Fibroblast of skin of right quadriceps (primary cell): ENCODE measurements at places on chromosomes 16 and 17.
A peak's percentile ranks its signal among the peaks of the same experiment; 100 is the strongest.

DNA sequence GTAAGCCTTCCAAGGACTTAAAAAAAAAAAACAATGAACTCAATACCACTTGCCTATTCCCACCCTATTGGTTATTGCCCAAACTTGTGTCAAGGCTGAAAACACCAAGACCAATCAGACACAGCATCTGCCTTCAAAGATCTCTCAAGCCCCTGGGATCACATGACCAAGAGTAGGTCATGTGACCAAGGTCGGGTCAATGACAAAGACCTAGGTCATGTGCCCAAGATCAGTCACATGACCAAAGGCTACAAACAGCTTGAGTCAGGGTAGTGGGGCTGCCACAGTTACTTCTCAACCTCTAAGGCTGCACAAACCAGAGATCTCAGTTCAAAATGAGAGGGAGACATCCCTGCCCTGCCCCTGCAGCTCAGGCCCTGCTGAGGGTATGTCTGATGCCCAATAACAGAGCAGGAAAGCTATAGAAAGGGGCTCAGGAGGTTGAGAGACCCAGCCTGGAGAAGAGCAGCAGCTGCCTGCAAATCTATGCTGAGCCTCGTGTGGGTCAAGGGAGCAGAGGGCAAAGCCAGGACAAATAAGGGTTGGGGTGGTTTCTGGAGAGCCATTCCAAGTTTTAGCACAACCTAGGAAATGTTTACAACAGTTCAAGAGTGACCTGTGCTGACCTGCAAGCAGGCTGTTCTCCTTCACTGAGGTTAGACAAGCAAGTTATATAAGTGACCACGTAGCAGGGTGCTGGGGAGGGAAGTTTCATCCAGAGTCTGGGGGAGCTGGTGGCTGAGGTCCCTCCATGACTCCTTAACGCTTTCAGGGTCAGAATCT, 48.8 kb downstream of the PIMREG start:
- DNase-seq: no peak

DNA sequence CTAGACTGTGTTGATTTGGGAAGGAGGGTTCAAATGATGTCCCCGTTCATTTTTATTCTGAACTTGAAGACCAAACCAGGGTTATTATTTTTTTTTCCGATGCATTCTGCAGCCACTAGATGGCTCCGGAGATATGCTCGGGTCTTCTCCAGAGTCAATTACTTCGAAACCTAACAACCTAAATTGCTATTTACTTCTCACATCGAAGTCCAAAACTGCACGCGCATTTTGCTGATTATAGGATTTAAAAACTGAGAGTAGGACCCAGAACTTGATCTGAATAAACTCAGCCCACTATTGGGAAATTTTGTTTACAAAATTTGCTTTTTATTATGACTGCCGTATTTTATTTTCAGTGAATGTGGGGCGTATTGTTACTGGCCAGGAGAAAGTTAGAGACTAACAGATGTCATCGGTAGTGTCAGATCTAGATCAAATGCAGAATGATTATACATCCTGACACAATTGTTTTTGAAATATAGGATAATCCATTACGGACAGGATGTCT, 263.8 kb downstream of the HS3ST3A1 start:
- DNase-seq: peak; percentile 82

DNA sequence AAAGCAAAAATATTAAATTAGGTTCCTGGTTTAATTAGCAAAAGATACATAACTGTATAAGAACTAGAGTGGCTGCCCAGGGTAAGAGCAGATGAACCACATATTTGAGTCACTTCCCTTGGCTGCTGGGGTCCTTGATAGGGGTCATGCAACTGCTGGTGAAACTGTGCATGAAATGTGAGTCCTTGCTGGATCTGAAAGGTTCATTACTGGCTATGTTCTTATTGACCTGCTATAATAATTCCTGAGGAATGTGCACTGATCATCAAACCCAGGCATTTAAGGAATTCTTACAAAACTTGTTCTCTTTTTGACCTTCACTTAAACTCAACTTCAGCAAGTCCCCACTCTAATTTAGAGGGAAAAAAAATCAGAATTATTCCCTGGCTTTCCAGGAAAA, 183.4 kb downstream of the ZNF18 start:
- no peak for DNase-seq

DNA sequence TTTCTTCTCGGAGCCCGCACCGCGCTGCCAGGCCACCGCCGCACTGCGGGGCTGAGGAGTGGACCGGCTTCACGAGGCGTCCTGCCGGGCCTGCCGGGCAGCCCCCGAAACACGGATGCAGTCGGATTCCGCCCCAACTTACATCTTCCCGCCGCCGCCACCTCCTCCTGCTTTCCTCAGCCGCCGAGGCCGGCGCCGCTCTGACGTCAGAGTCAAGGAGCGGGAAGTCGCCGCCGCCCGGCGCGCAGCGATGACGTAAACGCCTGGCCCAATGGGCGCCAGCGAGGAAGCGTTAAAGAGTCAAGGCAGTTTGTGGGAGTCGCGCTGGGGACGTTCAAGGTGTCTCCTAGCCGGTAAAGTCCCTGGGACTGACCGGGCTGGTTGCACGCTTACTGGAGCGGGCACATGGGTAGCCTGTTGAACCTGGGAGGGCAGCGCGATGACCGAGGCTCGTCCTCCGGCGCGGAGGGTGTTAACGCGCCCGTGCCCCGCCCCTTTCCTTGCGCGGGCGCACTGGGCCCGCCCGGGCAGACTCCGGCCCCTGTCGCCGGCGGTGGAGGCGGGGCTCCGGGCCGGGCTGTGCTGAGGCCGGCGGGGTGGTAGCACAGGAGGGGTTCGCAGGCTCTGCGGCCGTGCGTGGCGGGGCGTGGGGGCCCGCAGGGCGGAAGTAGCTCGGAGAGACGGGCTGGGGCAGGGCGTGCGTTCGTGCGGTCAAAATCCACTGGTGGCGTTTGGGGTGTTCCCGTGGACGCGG, at the start of gene RNPS1:
Gene RNPS1, minus strand, starts transcription at position 214 of the 754 bp plus-strand sequence. CDS start 3,483 bp downstream, outside the sequence.
- peak; percentile 96 for DNase-seq

- DNase-seq: no peak
Observed at GRCh38 chr17:45722161-45722560, 62.0 kb upstream of the CRHR1 start.

DNA sequence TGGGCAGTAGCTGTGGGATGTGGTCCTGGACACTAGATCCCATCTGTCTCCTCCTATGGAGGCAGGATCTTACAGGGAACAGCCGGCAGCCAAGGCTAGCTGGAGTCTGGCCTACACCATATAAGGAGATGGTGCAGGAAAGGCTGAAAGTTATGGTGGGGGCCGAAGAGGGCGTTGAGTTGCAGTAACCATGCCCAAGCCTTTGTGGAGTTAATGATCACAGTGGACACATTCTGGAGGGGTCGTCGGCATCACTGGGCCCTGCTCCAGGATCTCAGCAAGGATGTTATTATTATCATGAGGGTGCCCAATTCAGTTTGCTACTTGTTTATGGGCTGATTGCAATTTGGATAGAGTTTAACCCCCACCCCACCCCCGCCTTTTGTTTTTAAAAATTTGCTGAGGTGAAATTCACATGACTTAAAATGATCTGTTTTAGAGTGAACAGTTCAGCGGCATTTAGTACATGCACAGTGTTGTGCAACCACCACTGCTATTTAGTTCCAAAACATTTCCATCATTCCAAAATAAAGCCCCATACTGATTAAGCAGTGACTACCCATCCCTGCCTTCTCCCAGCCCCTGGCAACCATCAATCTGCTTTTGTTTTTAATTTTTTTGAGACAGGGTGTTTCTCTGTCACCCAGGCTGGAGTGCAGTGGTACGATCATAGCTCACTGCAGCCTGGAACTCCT, 184.3 kb upstream of the CACNG3 start:
- no peak for DNase-seq

DNA sequence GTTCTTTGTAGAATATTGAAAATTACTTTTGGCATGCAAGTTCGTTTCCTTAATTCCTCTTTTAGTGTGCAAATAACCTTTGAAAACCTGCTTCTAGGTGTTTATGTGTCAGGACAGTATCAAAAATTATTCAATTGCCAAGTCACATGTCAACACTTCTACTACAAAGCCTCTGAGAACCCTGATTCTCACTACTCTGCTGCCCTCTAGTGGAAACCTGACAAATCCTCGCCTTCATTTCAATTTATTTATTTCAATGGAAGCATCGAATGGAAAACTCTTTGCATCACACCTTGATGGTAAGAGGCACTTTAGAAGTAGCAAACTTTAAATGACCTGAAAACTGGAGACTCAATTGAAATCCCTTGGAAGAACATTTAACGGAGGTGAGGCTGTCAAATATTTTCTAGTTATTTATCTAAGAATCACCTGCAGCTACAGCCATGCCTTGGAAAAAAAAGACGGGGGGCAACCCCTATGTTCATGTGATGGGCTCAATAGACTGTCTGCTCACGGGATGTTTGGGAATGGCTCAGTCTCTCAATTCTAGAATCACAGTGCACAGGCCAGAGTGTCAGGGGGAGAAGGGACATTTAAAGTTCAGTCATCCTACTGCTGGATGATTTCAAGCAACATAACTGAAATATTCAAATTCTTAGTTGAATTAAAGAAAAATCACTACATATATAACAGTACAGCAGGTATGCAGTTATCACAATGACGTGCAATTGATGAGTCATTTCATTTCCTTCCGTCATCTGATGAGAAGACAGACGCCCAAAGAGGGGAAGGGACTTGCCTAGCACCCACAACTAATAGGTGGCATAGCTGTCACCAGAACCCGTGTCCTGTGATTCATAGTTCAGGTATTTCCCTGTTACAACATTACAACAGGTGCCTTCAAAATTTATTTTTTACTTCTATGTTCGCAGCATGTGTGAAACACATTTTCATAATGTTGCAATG, 563.9 kb downstream of the TOX3 start:
- peak; percentile 63 for DNase-seq

GRCh38 chr16:60279061-60279665, 1545.0 kb upstream of the GOT2 start:
- no peak for DNase-seq

DNA sequence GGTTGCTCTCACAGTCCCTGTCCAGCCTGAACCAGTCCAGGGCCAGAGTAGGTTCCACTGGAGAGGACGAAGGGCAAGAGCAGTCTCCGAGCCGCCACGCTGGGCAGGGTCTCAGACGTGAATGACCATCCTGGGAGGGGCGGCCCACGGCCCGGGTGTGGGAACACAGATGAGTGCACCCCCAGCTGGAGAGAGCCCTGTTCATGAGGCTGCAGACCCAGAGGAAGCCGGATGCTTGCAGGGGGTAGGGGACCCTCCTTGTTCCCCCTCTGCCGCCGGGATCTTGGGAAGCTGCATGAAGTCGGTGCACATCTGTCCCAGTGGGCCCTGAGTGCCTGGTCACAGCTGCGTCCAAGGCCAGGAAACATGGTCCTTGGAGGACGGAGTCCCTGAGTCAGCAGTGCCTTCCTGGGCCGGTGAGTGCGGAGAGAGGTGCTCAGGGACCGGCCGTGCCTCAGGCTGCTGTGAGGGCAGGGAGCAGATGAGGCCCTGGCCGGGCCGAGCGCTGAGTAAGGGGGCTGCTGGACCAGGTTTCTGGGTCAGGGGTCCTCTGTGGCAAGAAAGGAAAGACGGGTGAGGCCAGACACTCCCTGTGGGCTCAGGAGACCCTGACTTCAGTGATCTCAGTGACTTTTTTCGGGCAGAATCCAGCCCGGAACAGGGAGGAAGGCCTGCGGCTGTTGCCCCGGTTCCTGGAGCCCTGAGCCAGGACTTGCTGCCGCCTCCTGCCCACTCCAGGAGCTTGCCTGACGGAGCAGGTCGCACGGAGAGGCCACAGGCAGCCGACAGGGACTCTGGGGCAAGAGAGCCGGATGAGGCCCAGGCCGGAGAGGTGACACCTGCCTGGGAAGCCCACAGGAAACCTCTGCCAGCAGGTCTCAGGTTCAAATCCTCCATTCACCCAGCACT, 45.8 kb downstream of the ACTG1 start:
- DNase-seq: no peak

DNA sequence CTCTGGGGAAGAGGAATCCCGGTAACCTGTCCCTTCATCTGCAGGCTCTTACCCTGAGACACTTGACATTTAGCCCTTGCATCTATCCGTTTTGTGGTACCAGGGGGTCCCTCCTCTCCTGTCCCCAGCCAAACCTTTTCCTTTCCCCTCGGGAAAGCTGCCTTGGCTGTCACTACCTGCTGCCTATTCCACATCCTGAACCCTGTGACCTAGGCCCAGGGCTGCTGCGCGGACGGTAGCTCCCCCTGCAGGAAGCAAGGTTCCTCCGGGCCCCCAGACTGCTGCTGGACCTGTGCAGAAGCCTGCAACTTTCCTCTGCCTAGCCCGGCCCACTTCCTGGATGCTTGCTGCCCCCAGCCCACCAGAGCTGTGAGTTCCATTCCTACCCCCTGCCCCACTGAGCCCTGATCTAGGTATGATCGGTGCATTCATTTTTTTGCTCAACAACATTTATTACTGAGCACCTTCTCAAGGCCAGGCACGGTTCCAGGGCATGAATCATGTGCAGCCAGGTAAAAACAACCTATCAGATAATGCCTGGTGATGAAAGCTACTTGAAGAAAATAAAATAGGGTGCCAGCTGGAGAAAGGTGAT, 10.5 kb upstream of the ALDOA start:
- no peak for DNase-seq

GRCh38 chr17:62745806-62746205, 62.3 kb downstream of the MARCHF10 start:
- no peak for DNase-seq

DNA sequence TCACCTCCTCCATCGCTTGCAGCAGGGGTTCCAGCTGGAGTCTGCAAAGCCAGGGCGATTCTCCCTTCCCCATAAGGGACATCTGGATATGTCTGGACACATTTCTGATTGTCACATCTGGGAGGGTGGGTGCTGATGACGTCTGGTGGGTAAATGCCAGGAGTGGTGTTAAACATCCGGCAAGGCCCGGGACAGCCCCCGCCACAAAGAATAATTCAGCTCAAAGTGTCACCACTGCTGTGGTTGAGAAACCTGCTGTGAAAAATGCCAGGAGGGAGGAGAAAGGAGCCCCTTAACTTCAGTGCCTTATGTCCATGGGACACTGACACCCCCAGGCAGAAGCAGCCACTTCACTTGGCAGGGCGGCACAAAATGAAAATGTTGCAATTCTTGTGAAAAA, 179.4 kb upstream of the SDK2 start:
- no peak for DNase-seq

- DNase-seq: no peak
Observed at GRCh38 chr17:4172356-4172755, 29.4 kb downstream of the CYB5D2 start.

DNA sequence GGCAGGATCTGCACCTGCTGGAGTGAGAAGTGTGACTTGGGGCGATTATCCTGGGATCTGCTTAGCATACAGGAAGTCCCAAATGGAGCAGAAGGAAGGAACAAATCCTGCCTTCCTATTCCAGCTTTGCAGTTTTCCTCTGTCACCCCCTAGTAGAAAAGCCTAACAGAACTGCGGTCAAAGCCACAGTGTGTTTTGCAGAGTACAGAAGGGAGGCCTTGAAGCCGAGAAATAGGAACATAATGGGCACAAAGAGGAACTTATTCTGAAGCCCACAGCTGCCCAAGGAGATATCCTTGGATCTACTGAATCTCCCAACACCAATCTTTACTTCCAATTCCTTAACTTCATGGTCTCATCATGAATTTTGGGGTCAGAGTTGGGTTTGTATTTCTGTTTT, 8.5 kb downstream of the KRTAP1-5 start:
- no peak for DNase-seq
